T-helper 1 cell (primary cell): ENCODE measurements at places on chromosomes 3 and 15.

- no peak for DNase-seq
Measured at GRCh38 chr3:110903771-110904519, 167.7 kb upstream of the NECTIN3 start.

DNA sequence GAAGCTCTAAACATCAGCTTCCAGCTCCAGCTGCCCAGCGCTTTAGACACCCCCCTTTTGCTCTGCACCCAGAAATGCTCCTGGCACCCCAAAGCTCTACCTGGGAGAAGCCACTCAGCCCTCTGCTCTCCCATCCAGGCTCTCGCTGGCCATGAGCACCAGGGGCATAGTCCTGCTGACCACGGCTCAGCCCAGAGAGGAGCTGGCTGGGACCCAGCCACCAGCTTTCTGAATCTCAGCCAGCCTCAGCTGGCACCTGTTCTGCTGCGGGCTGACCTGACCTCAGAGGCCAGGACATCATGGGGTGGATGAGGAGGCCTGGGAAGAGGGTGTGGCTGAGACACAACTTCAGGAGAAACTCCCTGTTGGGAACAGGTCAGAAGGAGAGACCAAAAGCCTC is 8.6 kb downstream of the NTRK3 start:
- DNase-seq, result no peak

DNA sequence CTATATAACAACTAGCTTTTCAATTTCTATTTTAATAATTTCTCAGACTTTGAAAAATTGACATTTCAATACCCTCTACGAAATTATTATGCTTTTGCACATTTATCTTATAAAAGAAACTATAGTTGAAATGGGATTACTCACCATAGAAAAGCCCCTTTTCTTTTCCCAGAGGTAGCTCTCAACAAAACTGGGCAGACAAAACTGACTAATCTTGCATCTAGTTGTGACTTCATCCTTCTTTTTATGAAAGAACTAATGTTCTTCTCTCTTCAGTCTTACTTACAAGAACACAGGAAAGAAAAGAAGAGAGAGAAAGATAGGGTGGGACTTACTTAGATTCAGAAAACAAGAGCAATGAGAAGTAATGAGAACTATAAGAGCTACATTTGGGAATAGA is 61.0 kb downstream of the GPR160 start:
- no peak for DNase-seq

DNA sequence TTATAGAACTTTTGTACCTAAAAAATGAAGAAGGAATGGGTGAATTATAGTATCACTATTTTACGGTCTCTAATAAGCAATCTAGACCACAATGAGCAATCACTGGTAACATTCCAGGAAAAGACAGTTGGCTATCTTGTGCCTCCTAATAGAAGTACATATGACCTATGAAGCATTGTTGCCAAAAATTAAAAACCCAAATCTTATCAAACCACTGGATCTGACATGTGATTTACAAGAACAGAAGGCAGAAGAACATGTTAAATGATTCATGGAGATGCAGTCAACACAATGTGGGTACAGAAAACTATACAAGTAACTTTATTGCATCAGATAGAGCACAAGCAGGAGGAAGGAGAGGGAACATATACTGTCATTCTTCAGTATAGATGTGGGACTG is 14.5 kb upstream of the HYKK start:
- DNase-seq, result no peak

GRCh38 chr3:11282250-11283138 is 10.3 kb downstream of the ATG7 start:
- no peak for DNase-seq
